ENCODE measurements at places on chromosomes 5 and 9. TPM values are rescaled to one million over a fixed set of nuclear protein-coding genes. Genes with fewer than 3 reads are reported as not detected.

- DNase-seq, result no peak
These were observed 92.7 kb downstream of the RAD23B start for GRCh38 chr9:107375651-107376369.

DNA sequence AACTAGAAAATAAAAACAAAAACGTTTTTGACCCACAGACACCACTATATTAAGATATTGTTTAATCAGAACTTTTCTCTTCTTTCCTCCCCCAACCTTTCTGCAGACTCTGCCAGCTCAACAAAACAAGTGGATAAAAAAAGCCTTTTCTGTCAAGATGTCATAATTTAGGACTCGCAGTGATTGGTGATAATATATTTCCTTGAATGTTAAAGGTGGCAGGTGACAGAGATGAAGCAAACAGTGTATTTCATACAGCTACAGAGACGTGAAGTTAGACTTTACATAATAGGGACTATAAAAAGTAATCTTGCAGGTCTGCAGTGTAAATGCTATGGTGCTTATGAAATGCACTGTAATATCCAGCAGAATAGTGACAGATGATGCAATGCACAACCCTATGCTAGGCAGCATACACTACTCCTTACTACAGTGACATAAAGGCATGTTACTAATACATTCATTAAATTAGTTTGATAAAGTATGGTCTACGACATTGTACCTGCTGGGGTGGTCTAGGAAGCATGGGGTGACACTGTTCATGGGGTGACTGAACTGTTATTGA, 326.7 kb upstream of the GRAMD2B start:
- DNase-seq, result no peak

GRCh38 chr5:101278011-101278687, 375.1 kb upstream of the ST8SIA4 start:
- no peak for DNase-seq

GRCh38 chr5:153660919-153661318, 170.4 kb downstream of the GRIA1 start:
- no peak for DNase-seq

DNA sequence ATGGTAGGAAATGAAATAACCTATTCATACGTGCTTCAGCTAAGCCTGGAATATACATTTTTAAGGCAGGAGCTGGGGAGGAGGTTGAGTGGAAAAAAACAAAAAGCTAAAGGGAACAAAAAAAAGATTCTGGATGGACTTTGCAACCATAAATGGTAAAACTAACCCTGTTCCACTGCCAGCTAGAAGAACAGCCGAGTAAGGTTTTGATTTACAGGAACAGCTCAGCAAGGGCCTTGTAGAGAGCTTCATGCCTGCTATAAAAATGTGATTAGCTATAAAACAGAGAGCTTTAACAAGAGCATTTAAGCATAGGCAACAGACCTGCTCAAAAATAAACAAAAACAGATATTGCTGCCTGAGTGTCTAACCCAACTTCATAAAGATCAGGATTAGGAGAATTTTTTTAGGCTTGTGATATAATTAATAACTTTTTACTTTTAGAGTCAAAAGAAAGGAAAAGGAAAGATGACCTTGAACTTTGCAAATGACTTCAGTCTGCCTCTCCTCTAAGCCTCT, 194.8 kb downstream of the FBXL7 start:
- DNase-seq, result no peak

GRCh38 chr5:173581408-173582215, 34.8 kb downstream of the BOD1 start:
- no peak for DNase-seq

The SPDL1 gene
- 6.4 TPM for total RNA-seq

The PCDHB10 gene
- total RNA-seq, result 7.7 TPM

The LIX1 gene
- total RNA-seq, result not detected

The CER1 gene
- total RNA-seq, result 0.29 TPM

DNA sequence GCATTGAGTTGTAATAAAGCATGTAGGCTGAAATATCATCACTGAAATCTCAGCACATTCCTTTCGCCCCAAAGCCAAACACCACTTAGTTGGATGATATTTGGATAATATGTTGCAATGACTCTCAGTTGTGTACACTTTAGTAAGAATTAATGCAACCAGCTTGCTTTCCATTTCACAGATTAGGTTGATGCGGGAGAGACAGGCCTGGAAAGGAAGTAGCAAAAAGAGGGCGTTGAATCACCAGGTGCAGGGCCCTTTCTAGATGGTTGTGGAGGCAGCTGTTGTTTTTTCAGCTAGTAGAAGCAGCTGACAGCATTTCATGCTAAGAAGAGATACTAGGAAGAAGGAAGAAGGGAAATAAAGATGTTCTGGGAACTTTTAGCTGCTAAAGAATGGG, 30.9 kb downstream of the DMRT3 start:
- no peak for DNase-seq

The CTNND2 gene
- 0.24 TPM for total RNA-seq

- no peak for DNase-seq
These were observed 161.1 kb upstream of the FST start for GRCh38 chr5:53319315-53319714.

GRCh38 chr9:78893774-78894401, 597.0 kb downstream of the PSAT1 start:
- no peak for DNase-seq

DNA sequence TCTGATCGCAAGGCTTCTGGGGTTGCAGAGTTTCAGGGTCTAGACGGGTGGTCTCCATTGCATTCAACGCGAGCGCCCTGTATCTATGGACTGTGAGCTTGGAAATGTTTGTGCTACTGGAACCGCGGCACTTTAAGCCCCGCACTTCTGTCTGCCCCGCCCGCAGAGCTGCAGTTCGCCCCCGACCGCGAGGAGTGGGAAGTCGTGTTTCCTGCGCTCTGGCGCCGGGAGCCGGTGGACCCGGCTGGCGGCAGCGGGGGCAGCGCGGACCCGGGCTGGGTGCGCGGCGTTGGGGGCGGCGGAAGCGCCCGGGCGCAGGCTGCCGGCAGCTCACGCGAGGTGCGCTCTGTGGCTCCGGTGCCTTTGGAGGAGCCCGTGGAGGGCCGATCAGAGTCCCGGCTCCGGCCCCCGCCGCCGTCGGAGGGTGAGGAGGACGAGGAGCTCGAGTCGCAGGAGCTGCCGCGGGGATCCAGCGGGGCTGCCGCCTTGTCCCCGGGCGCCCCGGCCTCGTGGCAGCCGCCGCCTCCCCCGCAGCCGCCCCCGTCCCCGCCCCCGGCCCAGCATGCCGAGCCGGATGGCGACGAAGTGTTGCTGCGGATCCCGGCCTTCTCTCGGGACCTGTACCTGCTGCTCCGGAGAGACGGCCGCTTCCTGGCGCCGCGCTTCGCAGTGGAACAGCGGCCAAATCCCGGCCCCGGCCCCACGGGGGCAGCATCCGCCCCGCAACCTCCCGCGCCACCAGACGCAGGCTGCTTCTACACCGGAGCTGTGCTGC, 1.0 kb downstream of the ADAMTS19 start:
- DNase-seq, result peak; percentile 39

- no peak for DNase-seq
These were observed 35.1 kb upstream of the NANS start for GRCh38 chr9:98021306-98022040.

The CNTLN gene
- 17.0 TPM for total RNA-seq

DNA sequence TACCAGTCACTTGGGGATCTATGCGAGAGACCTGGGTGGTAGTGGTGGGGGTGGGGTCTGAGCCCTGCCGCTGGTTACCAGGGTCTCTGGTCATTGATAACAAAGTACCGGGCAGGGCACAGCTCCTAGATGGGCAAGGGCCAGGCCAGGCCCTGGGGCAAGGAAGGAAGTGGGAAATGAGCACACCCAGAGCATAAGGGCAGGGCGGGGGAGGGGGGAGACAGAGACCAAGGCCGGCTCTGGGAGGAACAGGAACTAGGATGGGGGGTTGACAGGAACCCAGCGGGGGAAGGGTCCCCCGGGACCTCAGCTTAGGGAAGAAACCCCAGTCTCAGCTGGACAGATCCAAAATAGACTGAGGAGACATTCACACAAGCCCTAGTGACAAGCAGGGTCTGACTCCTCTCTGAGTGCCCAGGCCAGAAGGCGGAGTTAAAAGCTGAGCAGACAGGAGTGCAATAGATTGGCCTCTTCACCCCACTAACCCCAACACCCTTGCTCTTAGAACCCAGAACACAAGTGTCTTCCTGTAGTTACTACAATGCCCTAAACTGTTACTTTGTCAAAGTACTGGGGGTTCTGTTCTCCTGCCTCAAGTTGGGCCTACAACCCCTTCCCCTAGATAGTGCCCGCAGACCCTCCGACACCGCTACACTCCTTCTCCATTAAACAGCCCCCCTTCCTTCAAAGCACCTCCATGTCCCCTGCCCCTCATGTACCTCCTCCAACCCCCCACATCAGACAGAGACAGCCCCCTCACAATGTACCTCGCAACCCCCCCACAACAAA, 628 bp downstream of the ATOSB start:
- peak; percentile 84 for DNase-seq

DNA sequence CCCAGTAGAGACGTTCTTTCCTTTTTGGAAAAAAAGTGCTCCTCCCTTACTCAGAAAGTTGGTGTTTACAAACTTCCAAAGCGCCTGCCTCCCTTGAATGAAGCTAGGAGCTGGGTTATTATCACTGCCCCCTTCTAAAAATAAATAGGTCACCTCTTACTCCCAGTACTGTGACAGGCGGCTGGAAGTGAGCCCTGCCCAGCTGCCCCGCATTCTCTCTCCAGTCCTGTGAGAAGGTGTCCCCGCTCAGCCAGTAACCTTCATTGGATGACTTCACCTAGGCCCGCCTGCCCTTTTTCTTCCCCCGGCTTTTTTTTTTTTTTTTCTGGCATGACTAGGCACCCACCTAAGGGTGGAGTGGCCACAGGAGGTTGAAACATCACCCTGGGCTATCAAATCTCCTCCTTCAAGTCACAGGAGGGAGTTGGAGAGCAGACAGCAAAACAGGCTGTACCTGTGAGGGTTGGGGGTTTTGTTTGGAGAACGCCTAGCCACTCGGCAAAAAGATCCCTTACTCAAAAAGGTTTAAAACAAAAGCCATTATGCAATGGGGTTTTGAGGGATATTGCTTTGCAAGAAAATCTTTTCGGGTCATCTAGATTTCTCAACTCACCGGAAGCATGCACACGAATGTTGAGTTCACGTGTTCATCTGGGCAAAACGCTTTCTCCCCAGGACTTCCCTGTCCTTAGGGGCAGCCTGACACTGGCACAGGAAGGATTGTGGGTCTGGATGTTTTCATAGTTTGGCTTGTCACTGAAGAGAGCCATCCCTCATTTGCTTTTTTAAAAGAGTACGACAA, 43.3 kb upstream of the ZNF622 start:
- no peak for DNase-seq

The MYMK gene
- total RNA-seq, result not detected

- no peak for DNase-seq
These were observed 508.1 kb downstream of the NR2F1-AS1 start for GRCh38 chr5:93072831-93073459.

DNA sequence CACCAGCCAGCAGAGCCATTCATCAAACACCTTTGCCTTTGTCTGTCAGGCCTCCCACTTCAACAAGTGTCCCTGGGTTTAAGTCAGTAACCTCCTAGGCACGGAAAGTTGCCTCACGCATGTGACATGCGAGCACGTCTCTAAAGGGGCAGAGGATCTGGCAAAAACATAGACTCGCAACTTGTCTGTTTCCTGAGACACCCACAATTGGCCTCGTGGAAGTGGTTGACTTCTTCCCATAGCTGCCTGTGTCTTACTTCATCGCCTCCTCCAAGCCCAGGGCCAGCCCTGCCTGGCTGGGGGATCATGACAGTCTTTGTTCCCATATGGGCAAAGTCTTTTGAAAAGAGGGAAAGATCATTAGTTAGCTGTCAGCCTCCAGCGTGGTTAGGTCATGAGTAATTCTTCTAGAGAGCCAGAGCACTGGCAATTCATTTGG, 35.5 kb upstream of the GLRX start:
- no peak for DNase-seq

The ANKRD34B gene
- total RNA-seq, result not detected

DNA sequence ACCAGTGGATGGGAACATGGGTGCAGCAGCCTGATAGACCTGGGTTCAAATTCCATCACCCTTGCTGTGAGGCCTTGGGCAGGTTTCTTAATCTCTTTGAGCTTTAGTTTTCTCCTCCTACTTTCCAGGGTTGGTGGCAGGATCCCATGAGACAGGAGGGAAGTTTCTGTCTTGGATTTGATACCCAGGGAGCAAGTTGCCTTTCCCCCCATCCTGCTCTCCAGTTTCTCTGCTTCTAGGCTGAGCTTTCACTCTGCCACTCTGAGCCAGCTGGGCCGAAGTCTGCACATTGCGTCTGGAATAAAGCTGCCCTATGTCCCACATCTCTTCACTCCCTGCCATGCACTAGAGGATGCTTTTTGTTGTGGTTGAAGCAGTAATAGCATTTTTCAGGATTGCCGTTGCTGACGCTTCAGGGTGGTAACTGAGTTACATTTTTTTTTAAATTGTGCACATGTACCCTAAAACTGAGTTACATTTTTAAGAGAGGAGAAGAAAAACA, 40.5 kb upstream of the ANGPTL2 start:
- DNase-seq, result no peak

Data from aorta (tissue), 5 donors.